ENCODE measurements at places on chromosomes 12 and 14. TPM values are rescaled to one million over a fixed set of nuclear protein-coding genes. Genes with fewer than 3 reads are reported as not detected.

Gene CLEC2D
- 3.3 TPM for total RNA-seq

Gene KRT77
- total RNA-seq: not detected

Gene ASCL1
- total RNA-seq: 0.53 TPM

Gene KRT72
- total RNA-seq: not detected

Gene LEMD3
- 28.9 TPM for total RNA-seq

Gene RIPK3
- 30.1 TPM for total RNA-seq

Gene SDSL
- total RNA-seq: 35.2 TPM

DNA sequence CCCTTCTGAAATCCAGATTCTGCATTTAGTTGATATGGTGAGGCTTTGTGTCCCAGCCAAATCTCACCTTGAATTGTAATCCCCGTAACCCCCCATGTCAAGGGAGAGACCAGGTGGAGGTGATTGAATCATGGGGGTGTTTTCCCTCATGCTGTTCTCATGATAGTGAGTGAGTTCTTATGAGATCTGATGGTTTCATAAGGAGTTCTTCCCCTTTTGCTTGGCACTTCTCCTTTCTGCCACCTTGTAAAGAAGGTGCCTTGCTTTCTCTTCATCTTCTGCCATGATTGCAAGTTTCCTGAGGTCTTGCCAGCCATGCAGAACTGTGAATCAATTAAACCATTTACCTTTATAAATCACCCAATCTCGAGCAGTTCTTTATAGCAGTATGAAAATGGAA is 23.1 kb upstream of the C12orf42 start:
- no peak for DNase-seq
- no peaks in the 10 kb centered on the region for H3K4me1 ChIP-seq
- H3K27ac ChIP-seq: no peak overlapping the region
- H3K4me3 ChIP-seq: no peak overlapping the region
- H3K27me3 ChIP-seq: no peaks in the 10 kb centered on the region

DNA sequence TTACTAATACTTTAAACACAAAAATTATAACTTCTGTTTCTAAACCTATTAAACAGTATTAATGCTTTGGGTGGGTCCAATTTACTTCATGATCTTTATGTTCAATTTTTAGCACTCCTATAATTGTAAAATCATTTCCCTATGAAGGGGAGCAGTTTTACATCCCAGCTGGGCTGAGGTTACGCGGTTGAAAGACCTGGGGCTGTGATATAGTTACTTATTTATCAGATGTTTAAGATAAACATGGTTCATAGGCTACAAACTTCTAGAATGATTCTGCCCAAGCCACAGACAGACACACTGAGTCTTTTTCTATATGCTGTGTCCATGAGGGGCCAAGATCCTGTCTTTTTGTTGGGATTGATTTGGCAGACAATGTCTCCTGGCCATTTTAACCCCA is 44.4 kb downstream of the DYRK2 start:
- no peaks in the 10 kb centered on the region for H3K36me3 ChIP-seq
- no peaks in the 10 kb centered on the region for H3K27me3 ChIP-seq
- no peak overlapping the region for H3K27ac ChIP-seq
- H3K4me1 ChIP-seq: no peaks in the 10 kb centered on the region
- H3K4me3 ChIP-seq: no peak overlapping the region

DNA sequence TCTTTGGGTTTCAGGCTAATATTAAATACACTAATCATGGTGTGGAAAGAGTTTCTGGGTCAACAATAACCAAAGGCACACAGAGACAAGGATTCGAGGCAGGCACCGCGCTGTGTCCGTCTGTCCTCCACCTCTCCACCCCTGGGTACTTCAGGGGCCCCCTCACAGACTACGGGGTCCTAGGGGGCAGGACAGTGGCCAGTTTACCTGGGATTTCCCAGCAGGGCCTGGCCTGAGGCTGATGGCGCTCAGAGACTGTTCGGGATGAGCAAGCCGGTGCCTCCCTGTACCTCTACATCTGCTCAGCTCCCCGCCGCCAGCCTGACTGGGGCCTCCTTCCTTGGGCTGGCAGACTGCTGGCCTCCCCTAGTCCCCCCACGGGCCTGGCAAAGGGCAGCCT is 18.1 kb upstream of the EIF5 start:
- no peak for DNase-seq
- no peak overlapping the region for H3K4me3 ChIP-seq

- H3K4me1 ChIP-seq: peaks cover 6% of the 10 kb centered on the region
- no peak overlapping the region for H3K4me3 ChIP-seq
- DNase-seq: no peak
- H3K27me3 ChIP-seq: no peaks in the 10 kb centered on the region
Observed at GRCh38 chr12:11756523-11756922, 107.0 kb downstream of the ETV6 start.

DNA sequence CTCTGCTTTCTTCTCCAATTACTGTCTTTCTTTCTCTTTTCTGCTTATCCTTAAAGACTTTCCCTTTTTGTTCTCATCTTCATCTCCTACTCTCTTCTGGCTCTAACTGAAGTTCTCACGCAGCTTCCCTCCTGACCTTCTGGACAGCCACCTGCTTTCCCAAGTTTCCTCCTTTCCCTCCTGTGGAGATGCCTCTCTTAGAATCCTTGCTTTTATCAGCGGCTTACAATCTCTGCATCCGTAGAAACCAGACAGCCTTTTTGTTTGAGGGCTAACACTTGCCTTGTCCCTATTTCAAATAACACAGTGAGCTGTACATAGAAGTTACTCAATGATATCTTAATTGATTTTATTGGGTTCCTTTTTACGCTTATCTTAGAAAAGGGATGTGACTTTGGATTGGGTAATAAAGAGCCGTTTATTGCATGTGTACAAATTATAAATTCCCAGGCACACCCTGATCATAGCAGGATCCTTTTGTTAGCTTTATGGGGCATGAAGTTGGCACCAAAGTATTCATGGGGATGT is 2.1 kb upstream of the LGALS3 start:
- H3K27me3 ChIP-seq: no peaks in the 10 kb centered on the region
- peak overlapping the region; percentile 95 for H3K27ac ChIP-seq
- peak; percentile 49 for DNase-seq
- no peak overlapping the region for H3K4me3 ChIP-seq
- H3K36me3 ChIP-seq: no peaks in the 10 kb centered on the region

- DNase-seq: no peak
- no peaks in the 10 kb centered on the region for H3K36me3 ChIP-seq
- H3K4me3 ChIP-seq: no peak overlapping the region
- H3K27ac ChIP-seq: no peak overlapping the region
- H3K27me3 ChIP-seq: no peaks in the 10 kb centered on the region
Observed at GRCh38 chr12:116314477-116314876, 37.0 kb upstream of the MED13L start.

DNA sequence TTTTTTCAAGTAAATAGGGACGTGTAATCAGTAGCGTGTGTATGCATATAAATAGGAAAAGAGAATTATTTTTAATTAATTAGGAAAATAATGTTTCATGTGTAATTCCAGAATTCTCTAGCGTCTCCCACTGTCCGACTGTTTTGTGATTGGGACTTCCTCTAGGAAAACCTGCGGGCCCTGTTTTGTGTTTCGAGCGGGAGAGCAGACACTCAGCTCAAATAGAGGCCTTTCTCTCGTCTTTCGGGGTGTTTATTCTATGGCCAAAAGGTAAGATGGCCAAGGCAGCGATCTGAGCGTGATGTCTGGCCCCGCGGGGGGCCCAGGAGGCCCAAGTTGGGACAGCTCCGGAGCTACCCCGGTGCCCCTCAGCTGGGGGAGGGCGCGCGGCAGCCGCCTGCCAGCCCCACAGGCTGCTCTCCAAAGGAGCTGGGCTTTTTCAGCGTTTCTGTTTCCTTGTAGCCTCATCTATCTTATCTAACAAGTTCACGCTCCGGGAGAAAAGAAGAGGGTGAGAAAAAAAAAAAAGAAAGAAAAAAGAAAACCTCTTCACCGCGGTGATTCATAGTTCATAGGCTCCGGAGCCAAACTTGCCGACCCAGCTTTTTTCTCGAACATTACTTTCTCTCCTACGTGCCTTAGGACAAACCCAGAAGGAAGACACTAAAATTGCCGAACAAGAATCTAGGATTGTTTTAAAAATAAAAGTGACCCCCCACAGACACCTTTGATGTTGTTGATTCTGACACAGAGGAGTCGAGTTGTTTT is 7.5 kb upstream of the FOXG1 start:
- H3K27me3 ChIP-seq: peaks cover 72% of the 10 kb centered on the region
- no peaks in the 10 kb centered on the region for H3K36me3 ChIP-seq
- no peak for DNase-seq
- no peak overlapping the region for H3K27ac ChIP-seq
- H3K4me3 ChIP-seq: no peak overlapping the region
- no peaks in the 10 kb centered on the region for H3K4me1 ChIP-seq

DNA sequence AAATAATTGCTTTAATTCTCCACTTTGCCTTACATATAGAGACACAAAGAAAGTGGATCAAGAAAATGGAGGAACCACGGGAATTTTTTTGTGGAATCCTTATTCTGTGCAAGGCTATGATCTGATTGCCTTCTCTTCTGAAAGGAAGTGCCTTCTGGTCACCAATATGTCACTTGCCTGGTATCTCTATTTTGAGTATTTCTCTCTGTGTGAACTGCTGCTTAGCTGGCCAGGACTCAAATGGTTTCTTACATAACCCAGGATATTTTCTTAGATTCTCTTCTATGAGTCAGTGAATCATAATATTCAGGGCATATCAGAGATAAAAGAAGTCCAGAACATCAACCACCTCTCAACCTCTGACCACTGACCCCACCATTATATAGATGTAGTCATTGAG is 156.1 kb downstream of the DIO2 start:
- no peak for DNase-seq
- no peak overlapping the region for H3K27ac ChIP-seq
- no peak overlapping the region for H3K4me3 ChIP-seq

- no peaks in the 10 kb centered on the region for H3K27me3 ChIP-seq
- no peaks in the 10 kb centered on the region for H3K4me1 ChIP-seq
- no peaks in the 10 kb centered on the region for H3K36me3 ChIP-seq
- H3K4me3 ChIP-seq: no peak overlapping the region
- no peak for DNase-seq
Observed at GRCh38 chr14:66739826-66740225, 231.9 kb downstream of the GPHN start.

- H3K4me3 ChIP-seq: no peak overlapping the region
- no peak overlapping the region for H3K27ac ChIP-seq
- no peaks in the 10 kb centered on the region for H3K36me3 ChIP-seq
- DNase-seq: no peak
- no peaks in the 10 kb centered on the region for H3K27me3 ChIP-seq
- H3K4me1 ChIP-seq: no peaks in the 10 kb centered on the region
Observed at GRCh38 chr12:58416236-58416635, 474.9 kb downstream of the ATP23 start.

Data from colonic mucosa (tissue), 4 donors.